Colonic mucosa (tissue), 4 donors: ENCODE measurements at places on chromosomes 12 and 14.

- peak; percentile 24 for DNase-seq
These were observed 349.7 kb downstream of the NRXN3 start for GRCh38 chr14:78519863-78520262.

GRCh38 chr12:45729233-45730083 is at the start of gene ARID2:
Gene ARID2, plus strand, starts transcription at chr12:45729706. Its CDS starts 131 bp downstream, at chr12:45729837.
- peak; percentile 68 for DNase-seq

DNA sequence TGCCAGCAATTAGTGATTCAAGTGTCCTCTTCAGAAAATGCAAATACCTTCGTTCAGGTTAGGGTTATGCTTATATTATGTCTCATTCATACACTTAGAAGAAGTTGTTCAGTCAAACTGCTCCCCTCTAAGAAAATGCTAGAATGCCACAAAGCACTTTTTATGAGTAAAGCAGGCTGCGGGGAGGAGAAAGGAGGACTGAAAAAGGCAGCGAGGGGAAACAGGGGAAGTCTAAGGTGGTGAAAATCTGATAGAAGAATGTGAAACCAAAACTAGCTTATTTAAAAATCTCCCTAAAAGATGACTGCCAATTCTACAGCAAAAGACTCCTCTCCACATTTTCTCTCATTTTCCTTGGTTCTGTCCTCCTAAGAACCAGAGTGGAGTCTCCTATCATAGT is 70.1 kb downstream of the PRKD1 start:
- no peak for DNase-seq

GRCh38 chr12:30977124-30977523 is 50.6 kb downstream of the TSPAN11 start:
- DNase-seq = no peak

DNA sequence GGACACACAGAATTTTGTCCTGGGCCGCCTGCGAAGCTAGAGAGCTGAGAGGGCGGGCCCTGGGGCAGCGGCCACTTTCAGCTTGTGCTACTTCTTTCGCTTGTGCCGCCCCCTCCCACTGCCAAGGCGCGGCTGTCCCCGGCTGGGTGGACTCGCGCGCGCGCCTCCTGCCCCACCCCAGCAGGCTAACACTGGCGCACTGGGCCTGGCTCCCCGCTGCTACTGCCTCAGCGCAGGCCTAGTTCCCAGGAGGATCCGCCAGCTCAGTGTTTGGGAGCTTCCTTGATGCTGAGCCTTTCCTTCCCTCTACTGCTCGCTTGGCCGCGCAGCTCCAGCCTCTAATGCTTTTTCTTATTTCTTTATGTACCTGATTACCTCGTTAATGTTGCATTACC is 27.4 kb upstream of the METAP2 start:
- peak; percentile 70 for DNase-seq

DNA sequence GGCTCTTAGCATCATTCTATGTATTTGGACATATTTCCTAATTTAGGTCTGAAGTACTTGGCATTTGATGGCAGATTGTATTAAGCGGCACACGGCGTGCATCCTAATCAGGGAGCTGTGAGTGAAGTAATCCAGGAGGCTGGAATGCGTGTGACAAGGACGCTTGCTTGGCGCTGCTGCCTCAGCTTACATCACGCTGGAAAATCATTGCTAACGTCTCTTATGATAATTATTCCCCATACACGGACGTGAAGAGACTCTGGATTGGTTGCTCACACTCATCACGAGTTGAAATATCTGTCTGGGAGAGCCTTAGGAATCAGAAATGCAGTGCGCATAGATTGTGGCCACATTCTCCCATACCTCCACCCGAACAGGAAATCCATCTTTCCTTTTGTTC is 85.3 kb downstream of the FBXW8 start:
- no peak for DNase-seq

GRCh38 chr12:114666746-114667668 is 17.0 kb downstream of the TBX3 start:
- DNase-seq = no peak

- no peak for DNase-seq
These were observed 61.9 kb upstream of the CMKLR1 start for GRCh38 chr12:108400900-108401480.

- no peak for DNase-seq
These were observed 9.4 kb downstream of the CARMIL3 start for GRCh38 chr14:24060984-24061913.
